ENCODE measurements at places on chromosomes 13 and 19.
A peak's percentile ranks its signal among the peaks of the same experiment; 100 is the strongest.

DNA sequence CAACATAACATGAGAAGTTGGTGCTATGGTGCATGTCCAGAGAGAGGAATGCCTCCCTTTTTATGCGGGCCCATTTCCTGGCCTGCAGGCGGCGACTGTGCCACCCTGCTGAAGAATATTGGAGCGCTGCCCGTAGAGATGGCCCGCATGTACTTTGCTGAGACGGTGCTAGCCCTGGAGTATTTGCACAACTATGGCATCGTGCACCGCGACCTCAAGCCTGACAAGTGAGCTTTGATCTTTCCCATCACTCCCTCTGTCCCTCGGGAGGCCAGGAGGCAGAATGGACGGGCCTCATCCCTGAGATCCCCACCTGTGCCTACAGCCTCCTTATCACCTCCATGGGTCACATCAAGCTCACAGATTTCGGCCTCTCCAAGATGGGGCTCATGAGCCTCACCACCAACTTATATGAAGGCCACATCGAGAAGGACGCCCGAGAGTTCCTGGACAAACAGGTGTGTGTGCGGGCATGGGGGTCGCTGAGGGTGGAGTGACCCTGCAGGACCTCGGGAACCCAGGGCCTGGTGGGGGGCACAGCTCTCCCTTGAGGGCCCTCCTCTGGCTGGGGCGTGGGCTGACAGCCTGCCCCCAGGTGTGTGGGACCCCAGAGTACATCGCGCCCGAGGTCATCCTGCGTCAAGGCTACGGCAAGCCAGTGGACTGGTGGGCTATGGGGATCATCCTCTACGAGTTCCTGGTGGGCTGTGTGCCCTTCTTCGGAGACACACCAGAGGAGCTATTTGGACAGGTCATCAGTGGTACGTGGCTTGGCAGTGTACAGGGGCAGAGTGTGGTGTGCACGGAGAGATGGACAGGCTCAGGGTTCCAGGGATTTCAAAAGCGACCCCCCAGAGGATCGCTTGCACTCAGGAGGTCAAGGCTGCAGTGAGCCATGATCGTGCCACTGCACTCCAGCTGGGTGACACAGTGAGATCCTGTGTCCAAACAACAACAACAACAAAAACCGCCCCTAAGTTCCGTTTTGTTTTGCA, 16.2 kb downstream of the DNASE2 start:
- DNase-seq = no peak

DNA sequence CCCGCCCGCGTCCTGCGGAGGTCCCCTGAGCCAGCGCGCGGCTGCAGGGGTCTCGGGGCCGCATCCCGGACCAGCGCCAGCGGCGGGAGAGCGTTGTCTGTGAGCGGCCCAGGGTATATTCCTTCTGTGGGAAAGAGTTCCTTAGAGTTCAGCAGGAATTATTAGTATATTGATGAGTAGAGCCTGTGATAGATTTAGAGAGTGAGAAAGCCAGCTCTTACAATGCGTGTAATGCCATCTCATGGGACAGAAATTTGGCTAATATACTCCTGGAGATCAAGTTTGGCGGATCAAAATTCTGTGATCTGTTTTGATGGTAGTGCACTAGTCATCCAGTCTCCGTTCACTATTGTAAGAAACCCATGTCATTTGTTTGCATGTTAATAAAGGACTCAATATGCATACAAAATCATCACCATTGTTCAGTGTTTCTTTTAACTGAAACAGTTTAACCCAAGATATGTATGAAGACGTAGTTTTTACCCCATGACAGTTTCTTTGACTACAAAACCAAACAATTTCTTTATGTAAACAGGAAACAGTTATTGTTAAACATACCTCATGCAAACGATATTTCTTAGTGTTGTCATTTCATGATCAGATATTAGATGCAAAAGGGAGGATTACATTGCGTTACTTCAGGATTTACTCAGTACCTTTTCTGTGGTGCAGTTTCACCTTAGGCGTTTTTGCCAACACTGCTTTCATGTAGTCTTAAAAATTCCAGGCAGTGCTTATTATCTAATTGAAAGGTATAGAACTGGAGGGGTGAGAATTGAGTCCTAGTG, 9.9 kb downstream of the TNFRSF19 start:
- DNase-seq = no peak

DNA sequence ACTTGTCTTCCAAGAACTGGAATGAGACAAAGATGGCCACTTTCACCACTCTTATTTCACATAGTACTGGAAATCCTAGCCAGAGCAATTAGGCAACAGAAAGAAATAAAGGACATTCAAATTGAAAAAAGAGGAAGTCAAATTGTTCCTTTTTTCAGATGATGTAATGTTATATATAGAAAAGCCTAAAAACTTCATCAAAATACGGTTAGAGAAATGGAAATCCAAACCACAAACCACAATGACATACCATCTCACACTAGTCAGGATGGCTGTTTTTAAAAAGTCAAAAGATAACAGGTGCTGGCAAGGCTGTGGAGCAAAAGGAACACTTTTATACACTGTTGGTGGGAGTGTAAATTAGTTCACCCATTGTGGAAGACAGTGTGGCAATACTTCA, 113.3 kb upstream of the SPRY2 start:
- DNase-seq = no peak

GRCh38 chr19:19418555-19419260, 13.2 kb downstream of the GATAD2A start:
- DNase-seq = no peak

DNA sequence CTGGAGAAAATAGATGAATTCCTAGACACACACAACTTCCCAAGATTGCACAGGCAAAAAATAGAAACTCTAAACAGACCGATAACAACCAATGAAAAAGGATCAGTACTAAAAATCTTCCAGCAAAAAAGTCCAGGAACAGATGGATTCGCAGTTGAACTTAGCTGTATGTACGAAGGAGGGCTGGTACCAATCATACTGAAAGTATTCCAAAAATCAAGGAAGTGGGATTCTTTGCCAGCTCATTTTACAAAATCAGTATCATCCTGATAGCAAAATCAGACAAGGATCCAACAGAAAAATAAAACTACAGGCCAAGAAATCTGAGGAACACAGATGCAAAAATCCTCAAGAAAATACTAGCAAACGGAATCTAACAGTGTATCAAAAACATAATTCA, 6.5 kb upstream of the LILRB2 start:
- DNase-seq = no peak

DNA sequence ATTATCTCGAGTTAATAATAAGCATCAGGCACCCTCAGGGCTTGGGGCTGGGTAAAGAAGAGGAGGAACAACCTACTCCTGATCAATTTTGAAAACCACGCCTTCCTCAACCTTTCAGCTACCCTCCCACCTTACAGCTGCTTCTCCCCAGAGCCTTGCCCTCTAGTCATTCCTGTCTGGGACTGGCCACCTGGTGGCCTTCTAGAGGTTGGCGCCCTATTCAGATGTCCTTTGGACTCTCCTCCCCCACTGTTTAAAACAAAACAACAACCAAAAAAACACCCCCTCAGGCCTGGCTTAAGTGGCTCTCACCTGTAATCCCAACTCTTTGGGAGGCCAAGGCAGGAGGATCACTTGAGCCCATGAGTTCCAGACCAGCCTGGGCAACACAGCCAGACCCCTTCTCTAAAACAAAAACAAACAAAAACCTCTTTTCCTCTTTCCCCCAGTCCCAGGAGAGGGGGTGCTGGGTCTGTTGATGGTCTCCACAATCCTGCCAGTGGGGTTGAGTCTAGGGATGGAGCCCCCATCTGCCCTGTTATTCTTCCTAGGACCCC, 62.3 kb downstream of the CCDC70 start:
- peak; percentile 25 for DNase-seq

GRCh38 chr19:18085702-18086457, 854 bp downstream of the IL12RB1 start:
- no peak for DNase-seq

GRCh38 chr19:46861691-46862502, 1.1 kb downstream of the ARHGAP35 start:
- no peak for DNase-seq

DNA sequence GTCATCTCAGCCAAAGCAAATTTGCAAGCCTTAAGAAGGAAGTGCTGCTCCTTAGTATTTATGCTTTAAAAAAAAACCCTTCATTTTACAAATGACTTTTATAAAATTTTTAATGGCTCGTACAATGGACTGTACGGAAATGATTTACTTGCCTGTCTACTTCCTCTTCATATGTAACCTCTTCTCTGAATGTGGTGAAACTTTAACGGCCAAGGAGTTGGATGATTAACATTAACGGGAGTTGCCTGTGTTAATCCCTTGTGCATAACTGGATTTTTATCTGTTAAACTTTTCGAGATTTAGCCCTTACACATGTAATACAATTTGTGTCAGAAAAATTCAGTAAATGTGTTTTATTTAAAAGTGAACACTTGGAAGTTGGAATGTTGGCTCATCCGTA, 429.4 kb downstream of the TBC1D4 start:
- DNase-seq = no peak

DNA sequence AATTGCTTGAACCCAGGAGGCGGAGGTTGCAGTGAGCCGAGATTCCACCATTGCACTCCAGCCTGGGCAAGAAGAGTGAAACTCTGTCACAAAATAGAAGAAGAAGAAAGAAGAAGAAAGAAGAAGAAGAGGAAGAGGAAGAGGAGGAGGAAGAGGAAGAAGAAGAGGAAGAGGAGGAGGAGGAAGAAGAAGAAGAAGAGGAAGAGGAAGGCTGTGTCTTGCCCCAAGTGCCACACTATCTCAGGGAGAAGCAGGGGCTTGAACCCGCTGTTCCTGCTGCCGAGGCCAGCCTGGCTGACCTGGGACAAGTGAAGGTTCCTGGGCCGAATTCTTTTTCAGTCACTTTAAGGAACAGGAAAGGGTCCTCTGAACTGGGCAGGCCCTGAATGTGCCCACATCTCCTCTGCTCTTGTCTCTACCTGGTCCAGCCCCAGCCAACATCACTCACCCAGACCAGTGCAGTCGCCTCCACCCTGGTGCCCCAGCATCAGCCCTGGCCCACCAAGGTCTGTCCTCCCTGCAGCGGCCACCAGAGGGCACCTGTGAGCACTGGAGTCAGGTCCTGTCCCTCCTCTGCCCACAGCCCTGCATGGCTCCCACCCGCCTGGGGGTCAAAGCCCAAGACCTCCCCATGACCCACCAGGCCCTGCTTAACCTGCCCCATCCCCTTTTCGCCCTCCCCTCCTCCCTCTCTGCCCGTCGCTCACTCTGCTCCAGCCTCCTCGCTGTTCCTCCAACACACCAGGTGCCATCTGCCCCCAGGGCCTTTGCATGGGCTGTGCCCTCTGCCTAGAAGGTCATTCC, 20.0 kb downstream of the TICAM1 start:
- peak; percentile 90 for DNase-seq

DNA sequence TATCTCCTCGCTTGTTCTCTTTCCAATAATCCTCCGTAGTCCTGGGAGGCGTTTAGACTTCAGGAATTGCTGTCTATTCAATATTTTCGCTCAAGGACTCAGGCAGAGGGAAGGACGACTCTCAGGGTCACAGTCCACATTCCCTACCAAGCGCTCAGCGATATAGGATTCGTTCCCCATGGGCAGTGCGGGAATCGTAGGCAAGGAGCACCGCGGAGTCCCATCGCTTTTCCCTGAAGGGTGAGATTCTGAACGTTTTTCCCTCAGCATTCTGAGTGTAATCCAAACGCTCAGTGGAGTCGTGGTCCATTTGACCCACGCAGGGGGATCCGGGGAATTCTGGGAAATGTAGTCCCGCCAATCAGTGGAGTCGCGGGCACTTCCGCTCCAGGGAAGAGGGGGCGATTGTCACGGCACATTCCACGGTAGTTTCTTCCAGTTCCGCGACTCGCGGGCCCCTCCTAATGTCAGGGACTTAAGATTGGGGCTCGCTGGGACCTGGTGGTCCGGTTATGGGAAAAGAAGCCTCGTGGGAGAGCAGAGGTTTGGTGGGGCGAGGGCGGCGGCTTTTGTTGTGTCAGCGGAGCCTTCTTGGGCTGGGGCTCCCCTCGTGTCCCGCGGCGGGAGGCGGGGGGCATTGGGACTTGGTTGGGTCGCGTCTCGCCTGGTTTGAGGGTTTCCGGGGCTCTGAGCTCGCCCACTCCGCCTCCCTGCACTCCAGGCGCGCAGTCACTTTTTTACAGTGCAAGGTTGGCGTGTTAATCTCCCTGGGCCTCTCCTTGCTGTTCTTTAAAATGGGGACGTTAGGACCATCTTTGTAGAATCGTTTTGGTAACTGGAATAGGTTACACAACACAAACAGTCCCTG, at the start of gene ZNF234:
Gene ZNF234 (plus strand): TSS at position 364 of the 868 bp plus-strand sequence. CDS start 3,079 bp downstream, outside the sequence.
- DNase-seq = peak; percentile 69

DNA sequence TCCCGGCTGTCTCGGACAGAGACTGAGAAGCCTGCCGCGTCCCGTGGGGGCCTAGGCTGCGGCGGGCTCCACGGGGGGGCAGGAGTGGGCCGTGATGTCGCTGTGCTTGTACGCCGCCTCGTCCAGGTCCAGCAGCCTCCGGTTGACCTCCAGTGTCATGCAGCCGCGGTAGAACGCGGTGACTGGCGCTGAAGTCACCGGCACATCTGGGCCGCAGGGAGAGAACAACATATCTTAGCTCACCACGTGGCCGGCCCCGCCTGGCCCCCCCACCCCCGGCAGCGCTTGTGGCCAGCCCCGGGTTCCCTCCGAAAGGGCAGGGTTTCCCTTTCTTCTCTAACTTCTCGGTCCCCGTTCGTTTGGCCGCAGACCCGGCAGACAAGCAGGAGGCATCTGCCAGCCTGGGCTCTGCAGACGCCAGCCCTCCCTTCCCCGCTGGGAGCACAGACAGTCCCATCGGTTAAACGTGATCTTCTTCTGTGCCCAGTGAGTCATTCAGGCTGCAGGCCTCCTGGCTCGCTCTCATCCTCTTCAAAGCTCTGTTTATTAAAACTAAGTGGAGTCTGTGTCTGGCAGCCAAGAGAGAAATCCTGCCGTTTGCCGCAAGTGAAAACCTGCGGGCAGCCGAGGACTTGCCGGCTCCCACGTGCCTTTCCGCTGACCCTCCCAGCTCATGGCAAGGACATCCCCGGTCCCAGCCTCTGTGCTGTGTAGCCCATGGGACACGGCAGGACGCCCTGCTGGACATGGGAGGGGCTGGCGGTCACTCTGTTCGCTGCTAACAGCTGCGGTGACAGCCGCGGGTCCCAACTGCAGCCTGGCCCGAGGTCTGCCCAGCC, 42.8 kb downstream of the GAS6 start:
- DNase-seq = no peak

GRCh38 chr19:58568453-58569130, 4.5 kb downstream of the MZF1 start:
- peak; percentile 11 for DNase-seq

Data from activated CD4-positive, alpha-beta memory T cell treated with anti-CD3 and anti-CD28 coated beads, Interleukin-2, amount 10 ng/mL, durations not matched to agents 7 days and 5 days (primary cell).